ENCODE measurements at places on chromosomes 16 and 17.

GRCh38 chr17:34379868-34380267 lies 16.8 kb upstream of the CCL1 start:
- no peak for DNase-seq

- DNase-seq, result no peak
Measured at GRCh38 chr16:58855291-58855863, 121.3 kb upstream of the GOT2 start.

GRCh38 chr16:23837553-23838308 lies 1.9 kb downstream of the PRKCB start:
- DNase-seq, result no peak

DNA sequence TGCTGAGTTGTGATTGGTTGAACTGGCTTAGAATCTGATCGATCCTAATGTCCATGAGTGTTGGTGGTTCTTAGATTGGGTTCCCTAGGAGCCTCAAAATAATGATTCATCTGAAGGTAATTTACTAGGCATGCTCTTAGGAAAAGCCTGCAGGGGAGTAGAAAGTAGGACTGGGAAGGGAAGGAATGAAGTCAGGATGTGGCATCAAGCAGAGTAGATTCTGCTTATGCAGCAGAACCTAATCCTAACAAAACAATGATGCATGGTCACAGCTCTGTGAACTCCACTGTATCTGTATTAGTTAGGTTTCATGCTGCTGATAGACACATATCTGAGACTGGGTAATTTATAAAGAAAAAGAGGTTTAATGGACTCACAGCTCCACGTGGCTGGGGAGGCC lies 132.5 kb downstream of the HS3ST2 start:
- DNase-seq, result peak; percentile 15

DNA sequence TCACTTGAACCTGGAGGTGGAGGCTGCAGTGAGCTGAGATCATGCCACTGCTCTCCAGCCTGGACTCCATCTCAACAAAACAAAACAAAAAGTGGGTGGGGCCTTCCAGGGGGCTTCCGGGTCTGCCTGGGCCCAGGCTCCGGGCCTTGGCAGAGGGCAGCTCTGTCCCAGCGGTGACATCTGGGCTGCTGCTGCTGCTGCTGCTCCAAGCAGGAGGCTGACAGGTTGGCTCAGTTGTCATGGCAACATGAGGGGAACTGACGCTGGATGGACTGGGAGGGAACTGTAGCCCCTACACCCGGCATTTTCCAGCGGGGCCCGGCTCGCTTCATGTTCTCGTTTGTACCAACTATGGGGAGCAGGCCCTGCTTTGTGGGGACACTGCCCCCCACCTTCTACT lies 4.0 kb downstream of the BAIAP3 start:
- DNase-seq, result no peak

DNA sequence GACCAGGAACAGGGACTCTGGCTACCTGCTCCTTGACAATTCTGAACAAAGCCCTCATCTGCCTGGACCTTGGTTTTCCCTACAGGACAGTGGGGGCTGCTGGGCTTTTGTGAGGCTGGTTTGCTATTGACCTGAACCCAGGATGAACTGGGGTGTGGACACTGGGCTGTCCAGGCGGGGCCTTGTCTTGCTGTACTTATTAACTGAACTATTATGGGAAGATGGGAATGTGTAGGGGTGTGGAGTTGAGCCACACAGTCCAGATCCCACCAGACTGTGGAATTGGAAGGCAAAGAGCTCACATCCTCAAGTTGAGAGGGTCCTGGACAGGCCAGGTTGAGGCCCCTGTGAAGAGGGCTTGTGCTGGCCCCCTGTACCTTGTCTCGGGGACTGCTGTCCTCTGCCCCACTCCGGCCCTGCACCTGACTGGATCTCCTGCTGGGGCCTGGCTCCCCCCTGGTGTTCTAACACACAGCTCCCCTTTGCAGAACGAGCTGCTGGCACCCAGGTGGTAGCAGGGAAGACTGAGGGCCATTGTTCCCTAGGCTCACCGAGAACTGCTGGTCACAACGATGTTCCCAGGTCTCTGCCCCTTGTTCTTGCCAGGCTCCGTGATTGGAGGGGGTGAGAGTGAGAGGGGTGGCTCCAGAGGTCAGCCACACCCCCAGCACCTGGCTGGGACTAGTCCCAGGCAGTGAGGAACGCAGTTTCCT lies 51.8 kb upstream of the CDC42EP4 start:
- no peak for DNase-seq
